ENCODE measurements at places on chromosomes 2 and 18.

GRCh38 chr2:98012561-98012991, 16.8 kb upstream of the TMEM131 start:
- DNase-seq = peak; percentile 45

- DNase-seq = no peak
Measured at GRCh38 chr2:201018636-201019035, 52.8 kb downstream of the HYCC2 start.

DNA sequence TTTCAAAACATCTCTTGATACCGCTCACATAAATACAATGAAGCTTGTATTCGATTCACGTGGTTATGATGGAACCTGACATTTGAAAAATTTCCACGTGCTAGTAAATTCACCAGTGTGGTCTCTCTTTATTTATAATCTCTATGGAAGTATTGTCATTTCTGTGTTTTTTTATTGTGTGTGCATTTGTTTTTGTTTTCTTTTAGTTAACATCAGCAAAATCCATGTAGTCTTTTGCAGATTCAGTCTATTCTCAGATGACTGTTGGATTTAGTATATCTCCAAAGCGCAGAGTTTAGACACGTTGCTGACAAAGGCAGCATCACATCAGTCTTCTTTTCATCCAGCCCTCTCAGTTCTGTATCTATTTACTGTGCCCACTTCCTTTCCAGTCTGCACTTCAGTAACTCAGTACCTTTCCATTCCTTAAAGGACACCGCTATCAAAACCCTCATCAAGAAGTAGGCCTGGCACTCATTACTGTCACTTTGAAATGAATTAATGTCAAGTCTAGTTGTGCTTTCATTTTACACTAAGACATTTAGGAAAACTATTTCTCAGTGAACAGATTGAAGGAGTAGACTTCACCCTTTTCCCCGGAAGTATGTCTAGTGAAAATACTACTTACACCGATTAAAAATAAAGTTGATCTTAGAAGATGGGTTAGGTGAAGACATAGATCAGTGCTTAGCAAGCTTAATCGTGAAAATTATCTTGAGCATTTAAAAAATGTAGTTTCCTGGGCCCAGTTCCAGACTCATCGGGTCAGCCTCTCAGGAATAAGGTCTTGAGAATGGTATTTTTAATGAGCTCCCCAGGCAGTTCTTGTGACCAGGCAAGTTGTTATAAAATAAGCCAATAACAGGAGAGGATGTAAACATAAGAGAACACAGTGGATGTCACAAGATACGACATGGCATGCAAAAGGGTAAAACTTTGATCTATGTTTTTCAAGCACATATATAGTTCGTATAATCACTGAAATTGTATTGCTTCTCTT, 506.8 kb upstream of the ZEB2 start:
- no peak for DNase-seq

GRCh38 chr2:71637736-71638135, 184.4 kb downstream of the DYSF start:
- DNase-seq = no peak

DNA sequence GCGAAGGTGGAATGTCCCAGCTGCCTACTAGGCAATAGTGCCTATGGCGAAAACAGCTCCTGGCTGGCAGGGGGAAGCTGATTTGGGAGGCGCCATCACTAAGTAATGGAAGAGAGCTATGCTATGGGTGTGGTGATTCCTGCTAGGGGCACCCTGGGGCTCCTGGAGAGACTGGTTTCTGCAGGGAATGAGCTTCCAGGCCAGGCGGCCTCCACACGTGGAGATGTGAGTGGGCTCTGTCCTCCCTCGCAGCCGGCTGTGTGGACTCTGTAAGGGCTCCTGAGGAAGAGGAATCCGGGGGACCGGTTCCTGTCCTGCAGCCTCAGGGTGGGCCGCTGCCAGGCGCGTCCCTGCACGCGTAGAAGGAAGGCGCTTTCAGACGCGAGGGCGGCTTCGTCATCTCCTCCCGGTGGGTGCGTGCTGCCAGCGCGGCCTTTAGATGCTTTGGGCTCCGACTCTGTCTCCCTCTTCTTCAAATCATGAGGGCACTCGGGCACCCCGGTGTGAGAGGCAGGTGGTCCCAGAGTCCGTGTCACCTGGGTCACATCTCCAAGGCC, 55.5 kb upstream of the ANKRD62 start:
- DNase-seq = peak; percentile 18

DNA sequence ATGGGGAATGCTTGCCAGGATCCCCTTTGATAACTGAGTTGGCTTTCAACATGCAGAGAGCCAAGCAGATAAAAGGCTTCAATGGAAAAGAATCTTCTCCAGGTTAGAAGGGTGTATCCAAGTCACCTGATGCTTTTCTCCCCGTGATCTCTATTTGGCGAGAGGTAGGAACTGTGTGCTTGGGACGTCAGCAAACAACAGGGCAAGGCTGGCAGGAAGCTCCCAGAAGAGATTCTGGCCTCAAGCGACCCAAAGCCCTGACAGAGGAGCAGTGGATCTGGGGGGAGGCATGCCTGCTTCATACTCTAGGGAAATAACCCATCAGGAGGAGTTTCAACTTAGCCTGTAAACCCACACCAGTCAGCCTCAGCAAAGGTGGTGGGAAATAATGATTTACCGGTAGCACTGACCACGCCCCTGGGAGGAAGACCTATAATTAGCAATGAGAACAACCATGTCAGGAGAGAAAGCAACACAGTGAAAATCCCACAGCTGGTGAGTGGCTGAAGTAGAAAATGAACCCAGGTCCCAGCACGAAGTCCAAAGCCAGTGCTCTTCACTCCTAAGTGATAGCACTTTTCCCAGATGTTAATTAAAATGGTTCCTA, 76.3 kb upstream of the SEC11C start:
- no peak for DNase-seq

DNA sequence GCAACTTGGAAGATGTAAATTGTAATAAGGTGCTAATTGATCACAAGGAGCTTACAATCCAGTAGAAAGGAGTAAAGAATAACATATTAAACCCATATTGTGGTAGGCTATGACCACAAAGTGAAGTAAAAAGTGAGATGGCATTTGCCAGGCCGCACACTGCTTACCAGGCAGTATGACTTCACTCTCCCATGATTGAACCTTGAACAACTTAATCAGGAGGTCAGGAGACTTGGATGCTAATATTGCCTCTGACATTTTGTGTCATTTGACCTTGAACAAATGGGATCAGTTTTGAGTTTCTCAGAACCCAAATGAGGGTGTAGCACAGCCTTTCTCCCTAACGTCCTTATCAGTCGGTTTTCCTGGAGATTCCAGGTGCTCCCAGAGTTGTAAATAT, 44.0 kb downstream of the SLC9A2 start:
- DNase-seq = no peak

DNA sequence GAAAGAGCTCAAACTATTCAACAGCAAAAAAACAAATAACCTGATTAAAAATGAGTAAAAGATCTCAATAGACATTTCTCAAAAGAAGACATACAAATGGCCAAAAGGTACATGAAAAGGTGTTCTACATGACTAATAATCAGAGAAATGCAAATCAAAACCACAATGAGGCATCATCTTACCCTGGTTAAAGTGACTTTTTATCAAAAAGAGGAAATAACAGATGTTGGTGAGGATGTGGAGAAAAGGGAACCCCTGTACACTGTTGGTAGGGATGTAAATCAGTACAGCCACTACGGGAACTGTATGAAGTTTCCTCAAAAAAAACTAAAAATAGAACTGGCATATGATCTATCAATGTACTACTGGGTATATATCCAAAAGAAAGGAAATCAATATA, 39.8 kb upstream of the TMEM163 start:
- no peak for DNase-seq

- DNase-seq = peak; percentile 34
Measured at GRCh38 chr2:26299471-26300101, 46.4 kb upstream of the SELENOI start.

DNA sequence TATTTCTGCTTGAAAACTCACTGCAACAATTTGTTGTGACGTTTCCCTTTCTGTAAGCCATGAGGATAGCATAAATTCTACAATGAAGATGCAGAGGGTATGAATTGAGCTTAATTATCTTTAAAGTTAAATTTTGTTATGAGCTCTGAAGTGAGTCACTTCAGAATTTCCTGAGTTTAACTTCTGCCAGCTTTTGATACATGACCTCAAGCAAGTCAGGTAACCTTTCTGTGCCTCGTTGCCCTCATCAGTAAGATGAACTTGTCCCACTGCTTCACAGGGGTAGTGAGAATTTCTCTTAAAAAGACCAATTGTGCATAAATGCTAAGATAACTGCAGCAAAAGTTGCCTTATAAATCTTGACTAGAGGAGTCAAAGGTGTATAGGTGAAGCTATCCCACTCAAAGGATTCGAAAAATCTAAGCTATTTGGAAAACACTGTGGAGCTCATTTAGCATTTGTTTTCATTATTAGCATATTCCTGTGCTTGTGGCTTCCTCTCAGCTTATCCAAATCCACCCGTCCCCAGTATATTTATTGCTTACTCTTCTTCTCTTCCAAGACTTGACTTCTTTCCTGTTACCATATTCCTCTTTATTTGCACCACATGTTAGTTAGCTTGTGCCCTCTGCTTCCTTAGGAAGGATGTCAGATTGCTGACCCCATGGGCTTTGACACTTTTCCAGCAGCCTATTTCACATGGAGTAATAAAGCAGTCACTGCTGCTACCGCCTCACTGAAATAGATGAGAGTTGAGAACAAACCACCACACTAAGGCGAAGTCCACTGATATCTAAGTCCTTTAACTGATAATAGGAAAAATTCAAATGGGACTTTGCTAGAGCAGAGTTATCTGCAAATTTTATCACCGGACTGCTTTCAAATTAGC, 428.6 kb downstream of the ERBB4 start:
- DNase-seq = no peak

- no peak for DNase-seq
Measured at GRCh38 chr2:16038621-16039020, 98.3 kb downstream of the MYCN start.

DNA sequence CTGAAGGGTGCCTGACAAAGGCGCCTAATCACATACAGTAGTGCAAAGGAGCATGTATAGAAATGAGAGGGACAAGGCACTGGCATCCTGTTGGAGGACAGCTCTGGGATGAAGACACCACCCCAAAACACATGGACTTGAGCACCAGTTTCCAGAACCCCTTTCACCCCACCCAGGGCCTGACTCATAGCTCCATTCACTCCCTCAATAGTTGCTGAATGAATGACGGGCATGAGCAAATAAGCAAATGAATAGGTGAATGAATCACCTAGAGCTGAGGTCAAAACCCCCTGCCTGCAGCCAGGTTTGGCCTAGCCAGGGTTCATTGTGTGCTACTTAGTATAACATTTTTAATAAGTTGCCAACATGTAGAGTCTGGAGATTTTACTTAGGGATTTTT, 66.3 kb downstream of the NRP2 start:
- DNase-seq = no peak

DNA sequence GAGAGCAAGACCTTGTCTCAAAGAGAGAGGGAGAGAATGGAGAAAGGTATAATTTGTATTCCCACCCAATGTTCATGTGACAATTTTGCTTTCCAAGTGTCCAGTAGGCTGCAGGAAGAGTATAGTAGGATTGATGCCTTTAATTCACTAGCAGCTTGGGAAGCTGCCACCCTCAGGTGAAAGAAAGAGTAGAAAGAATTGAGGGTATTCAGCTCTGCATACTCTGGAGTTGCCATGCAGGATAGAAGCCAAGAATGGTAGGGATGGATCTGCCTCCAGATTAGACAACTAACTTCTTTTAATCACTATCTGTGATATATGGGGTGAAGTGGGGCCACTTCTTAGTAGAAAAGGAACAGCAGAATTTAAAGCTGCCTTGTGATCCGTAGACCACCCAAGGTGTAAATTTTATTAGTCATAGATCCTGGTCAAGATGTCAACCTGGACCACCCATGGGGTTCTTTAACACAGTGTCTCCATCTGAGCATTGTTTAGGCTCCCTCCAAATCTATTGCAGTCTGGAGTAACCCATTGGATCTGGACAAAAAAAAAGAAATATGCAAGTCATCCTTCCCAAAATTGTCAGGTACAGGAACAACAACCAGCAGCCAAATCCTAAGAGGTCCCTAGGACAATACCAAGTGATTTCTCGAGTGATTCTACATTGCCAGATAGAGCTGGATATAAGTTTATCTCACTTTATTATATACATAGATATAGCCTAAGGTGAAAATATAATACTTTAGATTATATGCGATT, 33.1 kb upstream of the DTNA start:
- DNase-seq = no peak

DNA sequence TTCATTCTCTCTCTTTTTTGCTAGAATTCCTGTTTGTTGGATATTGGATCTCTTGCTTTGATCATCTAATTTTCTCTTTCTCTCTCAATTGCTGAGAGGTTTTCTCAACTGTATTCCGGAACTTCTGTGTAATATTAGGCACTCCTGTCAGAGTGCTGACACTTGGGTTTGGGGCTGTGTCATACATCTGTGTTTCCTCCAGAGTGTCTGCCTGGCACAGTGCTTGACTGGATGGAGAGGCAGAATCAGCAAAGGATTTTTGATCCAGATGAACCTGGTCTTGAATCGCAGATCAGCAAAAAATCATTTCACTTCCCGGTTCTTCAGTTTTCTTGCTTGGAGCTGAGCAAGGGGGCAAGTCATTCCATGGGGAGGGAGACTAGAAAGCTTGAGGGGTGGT, 87.7 kb upstream of the CXCR4 start:
- DNase-seq = no peak

GRCh38 chr2:169286624-169287231, 75.6 kb downstream of the LRP2 start:
- no peak for DNase-seq

- no peak for DNase-seq
Measured at GRCh38 chr2:1553671-1554295, 140.5 kb downstream of the TPO start.

DNA sequence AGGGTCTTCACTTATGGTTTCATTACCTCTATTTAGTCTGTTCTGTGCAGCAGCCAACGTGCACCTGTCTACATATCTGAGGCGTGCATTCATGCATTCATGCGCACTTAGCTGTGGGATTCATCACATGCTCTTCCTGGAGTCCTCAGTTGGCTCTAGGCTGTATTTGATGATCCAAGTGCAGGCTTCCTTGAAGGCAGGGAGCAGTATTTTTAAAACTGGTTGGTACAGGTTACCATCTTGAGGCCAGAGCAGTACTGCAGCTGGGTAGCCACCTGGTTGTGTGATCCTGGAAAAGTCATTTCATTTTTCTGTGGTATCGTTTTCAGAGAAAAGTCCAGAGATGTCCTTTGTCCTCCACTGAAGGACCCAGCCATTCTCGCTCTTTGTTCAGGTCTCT, 109.8 kb downstream of the EN1 start:
- no peak for DNase-seq

GRCh38 chr2:74439803-74440377, 1.8 kb downstream of the RTKN start:
- no peak for DNase-seq

DNA sequence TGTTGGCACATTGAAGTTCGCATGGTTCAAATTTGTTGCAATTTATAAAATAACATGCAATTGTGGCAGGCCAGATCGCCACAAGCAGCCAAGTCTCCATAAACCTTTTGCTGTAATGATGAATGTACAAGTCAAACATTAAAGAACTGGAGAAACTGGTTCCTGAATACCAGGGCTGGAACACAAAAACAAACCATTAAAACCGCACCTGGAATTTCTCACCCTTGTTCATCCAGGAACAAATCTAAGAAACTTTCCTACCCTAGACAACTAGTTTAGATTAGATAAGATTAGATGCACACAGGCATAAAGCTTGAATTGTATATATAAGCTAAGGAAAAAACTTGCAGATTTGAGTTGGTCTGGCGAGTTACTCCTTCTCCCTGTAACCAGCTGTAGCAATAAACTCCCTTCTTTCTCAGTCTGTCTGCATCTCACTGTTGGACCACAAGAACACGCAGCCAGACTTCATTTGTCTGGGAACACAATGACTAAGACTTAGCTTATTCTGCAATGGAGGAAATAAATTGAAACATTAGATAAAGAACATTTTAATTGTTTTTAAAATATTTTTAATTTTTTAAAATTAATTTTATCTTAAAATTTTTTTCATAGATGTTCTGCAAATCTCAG, 1835.5 kb upstream of the LRRTM1 start:
- DNase-seq = no peak

All from activated CD4-positive, alpha-beta T cell treated with anti-CD3 and anti-CD28 coated beads, Interleukin-10, Interleukin-2, amounts not matched to agents 100 ng/mL and 50 ng/mL, durations not matched to agents 16 hours and 8 hours (primary cell).